AG08395 (cell line): ENCODE measurements at places on chromosomes 16 and 17.

DNA sequence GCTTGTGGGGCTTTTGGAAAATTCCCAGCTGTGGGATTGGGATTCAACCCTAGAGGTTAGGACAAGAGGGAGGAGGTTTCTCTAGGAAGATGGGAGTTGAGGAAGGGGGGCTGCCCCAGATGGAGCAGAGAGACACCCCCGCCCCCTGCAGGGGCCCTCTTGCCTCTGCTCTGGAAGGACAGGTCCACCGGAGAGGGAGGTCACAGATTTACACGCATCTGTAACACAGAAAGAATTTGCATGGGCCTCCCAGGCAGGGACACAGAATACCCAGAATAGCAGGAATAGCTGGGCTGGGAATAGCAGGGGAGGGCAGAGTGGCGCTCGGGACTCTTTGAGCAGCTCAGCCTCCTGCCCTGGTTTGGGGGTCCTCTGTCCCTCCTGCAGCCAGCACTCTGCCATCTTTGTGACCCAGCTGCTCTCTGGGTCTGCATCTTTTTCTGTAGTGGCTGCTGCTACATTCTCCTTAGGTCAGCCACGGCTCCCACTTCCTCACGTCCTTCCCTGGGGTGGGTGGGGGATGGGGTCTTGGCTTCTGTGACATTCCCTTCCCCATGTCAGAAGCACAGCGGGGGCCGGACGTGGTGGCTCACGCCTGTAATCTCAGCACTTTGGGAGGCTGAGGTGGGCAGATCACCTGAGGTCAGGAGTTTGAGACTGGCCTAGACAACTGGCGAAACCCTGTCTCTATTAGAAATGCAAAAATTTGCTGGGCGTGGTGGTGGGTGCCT lies 33.9 kb upstream of the PLLP start:
- peak; percentile 23 for DNase-seq

DNA sequence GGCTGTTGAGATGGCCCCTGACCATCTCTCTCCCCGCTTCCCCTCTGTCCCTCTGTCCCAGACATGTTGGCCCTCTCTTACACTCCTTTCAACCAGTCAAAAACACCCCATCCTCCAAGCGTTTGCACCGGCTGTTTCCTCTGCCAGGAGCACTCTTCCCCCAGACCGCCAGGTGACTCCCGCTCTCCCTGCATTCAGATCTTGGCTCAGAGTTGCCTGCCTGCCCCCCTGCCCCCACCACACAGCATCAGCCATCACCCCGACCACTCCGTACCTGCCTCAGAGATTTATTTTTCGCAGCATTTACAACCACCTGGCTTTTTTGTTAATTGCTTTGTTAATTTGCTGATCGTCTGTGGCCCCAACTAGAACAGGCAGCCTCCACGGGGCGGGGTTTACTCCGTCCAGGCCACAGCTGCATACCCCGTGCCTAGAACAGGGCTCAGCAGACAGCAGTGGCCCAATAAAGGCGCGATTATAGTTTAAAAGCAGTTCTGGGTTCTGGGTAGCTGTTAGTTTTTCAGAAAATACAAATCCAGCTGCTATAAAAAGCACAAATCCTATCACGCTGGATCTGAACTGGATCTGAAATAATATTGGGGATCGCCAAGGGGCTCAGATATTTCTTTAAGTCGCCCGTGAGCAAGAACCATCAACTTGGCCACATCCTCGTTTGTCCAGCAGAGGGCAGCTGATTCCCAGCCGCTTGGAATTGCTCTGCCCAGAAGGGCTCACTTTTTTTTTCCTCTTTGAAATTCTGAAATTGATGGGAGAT lies 173.6 kb downstream of the IRF8 start:
- DNase-seq: peak; percentile 79

DNA sequence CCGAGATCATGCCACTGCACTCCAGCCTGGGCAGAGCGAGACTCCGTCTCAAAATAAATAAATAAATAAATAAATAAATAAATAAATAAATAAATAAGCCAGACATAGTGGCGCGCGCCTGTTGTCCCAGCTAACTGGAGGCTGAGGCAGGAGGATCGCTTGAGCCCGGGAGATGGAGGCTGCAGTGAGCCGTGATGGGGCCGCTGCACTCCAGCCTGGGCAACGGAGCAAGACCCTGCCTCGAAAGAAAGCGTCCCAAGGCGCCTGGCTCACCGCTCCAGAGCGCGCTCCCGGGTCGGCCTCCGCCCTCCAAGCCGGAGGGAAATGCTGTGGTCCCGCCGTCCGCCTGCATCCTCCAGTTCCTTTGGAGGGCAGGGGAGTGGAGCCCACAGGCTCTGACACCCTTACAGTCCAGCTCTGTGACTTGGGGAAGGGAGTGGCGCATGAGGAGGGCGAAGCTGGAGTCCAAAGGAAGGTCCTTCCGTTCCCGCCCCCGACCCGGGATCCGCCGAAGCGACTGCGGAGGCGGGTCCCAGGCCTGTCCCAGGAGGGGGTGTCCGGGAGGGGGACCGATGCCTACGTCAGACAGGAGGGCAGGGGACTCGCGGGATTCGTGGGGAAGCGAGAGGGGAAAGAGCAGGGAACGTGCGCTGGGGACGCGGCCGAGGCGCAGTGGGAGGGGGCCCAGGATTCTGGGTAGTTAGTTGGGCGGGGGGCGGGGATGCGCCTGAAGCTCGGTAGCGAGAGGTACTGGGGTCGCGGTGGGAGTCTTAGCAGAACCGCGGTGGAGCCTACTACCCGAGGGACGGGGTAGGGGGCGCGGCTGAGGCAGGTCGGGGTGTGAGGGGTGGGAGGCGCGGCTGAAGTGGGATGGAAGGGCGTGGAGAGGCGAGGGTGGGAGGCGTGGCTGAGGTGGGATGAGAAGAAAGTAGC lies 8.4 kb upstream of the TRPV2 start:
- no peak for DNase-seq

DNA sequence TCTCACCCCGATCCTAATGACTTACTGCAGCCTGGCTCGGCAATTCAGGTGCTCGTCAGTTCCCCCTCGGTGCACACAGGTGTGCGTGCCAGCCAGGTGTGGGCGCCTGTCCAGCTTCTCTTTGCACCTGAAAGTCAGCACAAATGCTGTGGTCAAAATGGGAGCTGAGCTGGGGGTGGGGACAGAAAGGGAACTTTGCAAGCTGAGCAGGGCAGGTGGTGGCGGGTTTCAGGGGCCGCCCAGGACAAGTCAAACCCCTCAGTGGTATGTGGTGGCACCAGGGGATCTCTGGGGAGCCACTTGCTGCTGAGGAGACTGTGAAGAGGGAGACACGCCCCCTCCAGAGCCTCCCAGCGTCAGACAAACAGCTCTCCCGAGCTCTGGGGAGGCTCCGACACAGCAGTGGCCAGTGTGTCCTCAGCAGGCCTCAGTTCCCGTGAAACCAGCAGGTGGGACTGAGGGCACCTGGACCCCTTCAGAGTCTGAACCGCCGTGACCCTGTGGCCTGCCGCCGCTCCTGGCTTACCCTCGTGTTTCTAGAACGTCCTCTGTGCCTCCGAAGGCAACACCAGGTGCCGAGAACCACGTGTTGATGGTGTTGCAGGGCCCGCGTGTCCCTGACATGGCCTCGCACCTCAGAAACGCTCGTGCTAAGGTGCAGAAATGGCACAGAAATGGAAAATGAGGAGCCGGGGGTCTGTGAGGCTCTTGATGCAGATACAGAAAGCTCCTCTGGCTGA lies 233.5 kb upstream of the TNRC6C start:
- DNase-seq: no peak

GRCh38 chr17:77657839-77658238 lies 300.7 kb upstream of the TNRC6C start:
- DNase-seq: no peak

- no peak for DNase-seq
Observed at GRCh38 chr16:80350061-80350460, 190.7 kb upstream of the DYNLRB2 start.

DNA sequence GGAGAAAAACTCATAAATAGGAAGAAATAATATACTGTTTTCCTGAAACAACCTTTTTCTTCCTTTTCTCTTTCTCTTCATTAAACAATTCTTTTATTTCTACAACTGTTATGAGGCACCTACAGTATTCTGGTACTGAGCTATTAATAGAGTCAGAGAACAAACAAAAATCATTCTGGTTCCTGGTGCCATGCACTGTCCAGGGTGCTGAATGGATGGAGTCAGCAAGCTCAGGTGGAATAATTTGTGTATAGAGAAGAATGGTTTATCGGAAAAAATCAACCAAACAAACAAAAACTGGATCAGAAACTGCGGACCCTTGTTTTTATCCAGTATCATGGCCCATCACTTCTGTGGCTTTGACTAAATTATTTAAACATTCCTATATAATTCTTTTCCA lies 430.3 kb upstream of the GOT2 start:
- no peak for DNase-seq

DNA sequence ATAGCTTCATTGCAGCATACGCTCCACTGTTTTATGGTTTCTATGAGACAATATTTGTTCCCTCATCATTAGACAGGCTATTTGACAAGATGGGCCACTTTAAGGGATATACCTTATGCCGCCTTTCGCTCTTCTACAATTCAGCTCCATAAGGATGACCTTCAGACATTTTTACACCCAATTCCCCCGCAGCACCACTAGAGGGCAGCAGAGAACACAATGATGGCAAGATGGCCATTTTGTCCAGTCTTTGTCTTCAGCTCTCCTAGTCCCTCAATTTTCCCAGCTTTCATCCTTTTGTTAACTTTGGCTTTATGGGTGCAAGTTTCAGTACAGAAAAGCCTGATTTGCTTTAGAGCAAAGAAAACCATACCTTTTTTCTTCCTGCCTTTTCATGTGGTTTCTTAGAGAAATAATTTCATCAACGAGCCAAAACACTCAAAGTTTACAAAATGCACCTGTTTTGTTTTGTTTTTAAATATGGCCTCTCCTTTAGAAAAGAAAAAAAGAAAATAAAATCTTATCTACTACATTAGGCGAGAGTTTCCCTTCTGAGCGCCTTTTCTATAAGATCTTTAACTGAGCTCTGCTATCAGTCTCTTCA lies 355.3 kb downstream of the TOX3 start:
- DNase-seq: peak; percentile 76

- peak; percentile 48 for DNase-seq
Observed at GRCh38 chr16:30186782-30187555, 3.6 kb downstream of the CORO1A start.

GRCh38 chr17:65529761-65530522 lies 31.5 kb downstream of the AXIN2 start:
- DNase-seq: no peak
